Suppressor macrophage treated with lipopolysaccharide for 4 hours (primary cell): ENCODE measurements at places on chromosomes 7 and 10.

GRCh38 chr10:109960682-109961081, 37.4 kb upstream of the XPNPEP1 start:
- DNase-seq = no peak

- peak; percentile 85 for DNase-seq
Observed at GRCh38 chr10:20128811-20129210, 312.6 kb downstream of the PLXDC2 start.

- DNase-seq = peak; percentile 68
Observed at GRCh38 chr10:31770307-31770902, 158.2 kb downstream of the ARHGAP12 start.

DNA sequence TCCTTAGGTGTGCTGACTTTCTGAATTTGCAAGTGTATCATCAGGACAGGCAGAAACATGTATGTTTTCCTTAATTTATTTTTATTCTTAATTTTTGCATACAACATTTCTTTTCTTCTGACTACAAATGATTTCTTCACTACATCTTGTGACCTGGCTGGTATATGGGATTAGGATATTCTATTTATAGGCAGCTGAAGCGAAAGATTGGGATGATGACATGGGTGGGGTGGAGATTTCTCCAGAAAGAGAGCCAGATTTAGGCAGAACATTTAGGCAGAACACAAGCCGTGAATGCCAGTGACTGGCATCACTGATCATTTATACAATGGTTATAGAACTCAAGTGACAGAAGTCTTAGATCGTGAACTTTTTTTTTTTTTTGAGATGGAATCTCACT, 256.7 kb downstream of the KLF6 start:
- DNase-seq = no peak

- DNase-seq = no peak
Observed at GRCh38 chr10:91880310-91880709, 29.0 kb downstream of the FGFBP3 start.
